Activated T-helper 9 cell treated with anti-CD3 and anti-CD28 coated beads, Interleukin-2, amount 50 U/mL, for 16 hours (primary cell): ENCODE measurements at places on chromosomes 13 and 19.

GRCh38 chr13:98487522-98487921 lies 89.4 kb downstream of the STK24 start:
- no peak for DNase-seq

DNA sequence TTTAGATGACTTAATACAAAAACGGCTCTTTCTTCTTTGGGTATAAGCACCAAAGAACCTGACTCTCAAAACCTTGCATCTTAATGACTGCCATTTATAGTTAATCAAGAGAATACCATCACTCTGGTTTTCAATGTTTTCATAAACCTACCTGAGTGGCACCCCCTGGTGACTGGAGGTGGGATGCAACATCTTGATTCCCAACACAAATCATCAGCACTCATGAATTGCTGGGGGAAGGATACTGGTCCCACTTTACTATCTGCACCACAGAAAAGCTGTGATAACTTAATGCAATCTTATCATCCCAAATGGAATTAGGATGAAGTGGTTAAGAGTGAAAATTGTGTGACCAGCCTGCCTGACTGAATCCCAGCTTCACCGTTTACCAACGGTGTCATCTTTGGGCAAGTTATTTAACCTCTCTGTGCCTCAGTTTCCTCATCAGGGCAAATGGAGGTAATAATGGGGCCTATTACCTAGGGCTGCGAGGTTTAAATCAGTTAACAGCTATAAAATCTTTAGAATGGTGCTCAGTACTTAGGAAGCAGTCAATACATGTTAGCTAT lies 366.4 kb downstream of the KLF12 start:
- no peak for DNase-seq

DNA sequence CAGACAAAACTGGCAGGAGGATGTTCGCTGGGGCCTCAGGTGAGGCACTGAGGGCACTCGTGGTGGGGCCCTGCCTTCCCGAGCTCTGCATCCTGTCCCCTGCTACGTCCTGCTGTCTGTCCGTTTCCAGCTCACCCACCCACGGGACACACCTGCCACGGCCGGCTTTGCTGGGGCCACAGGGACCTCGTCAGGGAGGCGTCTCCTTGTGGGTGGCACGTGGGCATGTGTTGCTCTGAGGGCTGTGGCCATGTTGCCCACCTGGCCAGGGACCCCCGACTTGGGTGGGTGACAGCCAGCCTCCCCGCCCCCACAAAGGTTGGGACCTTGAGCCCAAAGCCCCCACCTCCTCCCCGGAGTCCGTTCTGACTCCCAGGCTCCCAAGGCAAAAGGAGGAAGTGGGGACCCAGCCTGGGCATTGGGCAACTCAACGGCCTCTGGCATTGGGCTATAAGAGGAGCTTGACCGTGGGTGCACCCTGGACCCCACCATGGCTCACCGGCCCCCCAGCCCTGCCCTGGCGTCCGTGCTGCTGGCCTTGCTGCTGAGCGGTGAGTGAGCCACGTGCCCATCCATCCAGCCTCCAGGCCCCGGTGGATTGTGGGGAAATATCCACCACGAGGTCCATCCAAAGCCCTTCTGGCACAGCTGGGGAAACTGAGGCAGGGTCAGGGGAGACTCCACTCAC lies at the start of gene PRTN3:
Gene PRTN3, plus strand, starts transcription at position 481 of the 688 bp plus-strand sequence. Its CDS starts 10 bp downstream, at position 491.
- DNase-seq: no peak

DNA sequence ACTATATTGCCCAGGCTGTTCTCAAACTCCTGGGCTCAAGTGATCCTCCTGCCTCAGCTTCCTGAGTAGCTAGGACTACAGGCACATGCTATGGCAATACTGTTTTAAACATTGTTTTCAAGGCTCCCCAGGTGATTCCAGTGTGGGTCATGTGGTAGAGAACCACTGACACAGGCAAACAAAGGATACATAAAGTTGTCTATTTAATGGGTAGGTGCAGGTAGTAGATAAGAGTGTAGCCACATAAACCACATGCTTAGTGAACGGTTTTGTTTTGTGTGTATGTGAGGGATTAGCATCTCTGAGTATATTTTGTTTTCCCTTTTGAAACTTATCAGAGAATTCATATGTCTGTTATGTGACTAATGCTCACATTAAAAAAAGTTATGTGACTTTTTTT lies 36.7 kb downstream of the USPL1 start:
- no peak for DNase-seq

GRCh38 chr19:42401365-42402303 lies 11.5 kb upstream of the CNFN start:
- DNase-seq: peak; percentile 62

- DNase-seq: no peak
Measured at GRCh38 chr13:67726979-67727378, 496.8 kb upstream of the PCDH9 start.

DNA sequence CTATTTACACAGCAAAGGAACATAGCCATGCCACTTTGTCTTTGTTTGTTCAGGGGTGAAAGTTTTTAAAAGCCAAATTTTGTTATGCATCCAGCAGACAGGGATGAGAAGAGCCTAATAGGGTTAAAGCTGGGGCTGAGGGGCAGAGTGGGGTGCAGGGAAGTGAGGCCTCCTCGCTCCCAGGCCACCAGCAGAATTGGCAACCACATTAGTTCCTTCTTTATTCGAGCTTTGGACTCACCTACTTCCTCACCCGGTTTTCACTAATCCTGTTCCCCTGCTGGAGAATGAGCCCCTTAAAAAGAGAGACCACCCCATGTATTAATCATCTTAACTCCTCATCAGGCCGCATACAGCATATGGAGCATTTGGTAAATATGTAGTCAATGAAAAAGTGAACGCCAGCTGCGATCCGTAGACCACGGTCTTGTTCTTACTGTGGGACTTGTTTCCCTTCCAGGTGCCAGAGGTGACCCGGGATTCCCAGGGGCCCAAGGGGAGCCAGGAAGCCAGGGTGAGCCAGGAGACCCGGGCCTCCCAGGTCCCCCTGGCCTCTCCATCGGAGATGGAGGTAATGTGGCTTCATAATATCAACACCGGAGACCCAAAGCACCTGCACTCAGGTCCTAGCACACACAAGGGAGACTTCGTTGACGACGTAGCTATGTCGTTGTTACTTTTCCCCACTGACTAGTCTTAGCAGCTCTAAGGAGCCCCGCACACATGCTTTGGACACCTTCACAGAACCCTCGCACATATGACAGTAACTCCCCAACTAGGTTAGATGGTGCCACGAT lies 112.1 kb downstream of the RAB20 start:
- no peak for DNase-seq

DNA sequence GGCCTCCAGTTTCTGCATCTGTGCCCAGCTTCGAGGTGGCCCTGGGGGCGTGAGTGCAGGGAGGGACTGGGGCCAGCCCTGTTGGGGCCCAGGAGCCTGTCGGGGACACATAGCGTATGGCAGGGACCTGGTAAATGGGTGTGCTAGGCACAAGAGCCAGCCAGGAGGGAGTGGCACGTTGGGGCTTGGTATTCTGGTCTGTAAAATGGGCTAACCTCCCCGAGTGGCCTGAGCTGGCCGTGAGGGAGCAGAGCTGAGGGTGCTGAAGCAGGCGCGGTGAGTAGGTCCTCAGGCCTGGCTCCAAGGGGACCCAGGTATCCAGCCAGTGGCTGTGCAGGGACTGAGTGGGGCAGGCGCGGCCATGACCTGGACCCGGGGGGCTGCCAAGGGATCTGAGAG lies 4.3 kb downstream of the PTOV1 start:
- DNase-seq: no peak

GRCh38 chr19:29098863-29099481 lies 114.0 kb downstream of the UQCRFS1 start:
- DNase-seq: no peak

DNA sequence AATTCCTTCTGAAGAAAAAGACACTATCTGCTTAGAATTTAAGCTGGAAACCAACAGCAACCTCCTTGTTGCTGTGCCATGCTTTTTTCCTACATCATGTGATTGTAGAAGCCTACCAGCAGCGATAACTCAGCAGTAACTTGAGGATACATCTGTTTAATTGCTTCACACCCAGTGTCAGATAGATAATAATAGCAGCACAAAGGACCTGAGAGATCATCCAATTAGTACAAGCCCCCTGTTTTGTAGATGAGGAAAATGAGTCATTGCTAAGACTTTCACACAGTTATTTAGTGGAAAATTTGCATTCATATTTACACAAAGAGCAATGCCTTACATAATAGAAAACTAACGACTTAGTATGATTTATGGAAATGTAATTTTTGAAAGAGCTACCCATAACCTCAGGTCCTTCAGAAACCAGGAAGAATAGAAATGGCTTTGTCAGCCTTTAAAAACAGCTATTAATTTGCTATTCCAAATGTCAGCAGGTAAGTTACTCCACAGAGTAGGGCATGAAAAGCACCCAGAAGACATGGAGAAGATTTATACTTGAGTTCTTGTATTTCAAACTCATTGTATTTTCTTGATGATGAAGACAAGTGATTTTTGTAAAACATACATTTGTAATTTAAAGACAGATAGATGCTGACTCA lies 93.7 kb upstream of the SGCG start:
- DNase-seq: no peak

GRCh38 chr19:10640361-10640760 lies 13.8 kb upstream of the ILF3 start:
- DNase-seq: no peak

DNA sequence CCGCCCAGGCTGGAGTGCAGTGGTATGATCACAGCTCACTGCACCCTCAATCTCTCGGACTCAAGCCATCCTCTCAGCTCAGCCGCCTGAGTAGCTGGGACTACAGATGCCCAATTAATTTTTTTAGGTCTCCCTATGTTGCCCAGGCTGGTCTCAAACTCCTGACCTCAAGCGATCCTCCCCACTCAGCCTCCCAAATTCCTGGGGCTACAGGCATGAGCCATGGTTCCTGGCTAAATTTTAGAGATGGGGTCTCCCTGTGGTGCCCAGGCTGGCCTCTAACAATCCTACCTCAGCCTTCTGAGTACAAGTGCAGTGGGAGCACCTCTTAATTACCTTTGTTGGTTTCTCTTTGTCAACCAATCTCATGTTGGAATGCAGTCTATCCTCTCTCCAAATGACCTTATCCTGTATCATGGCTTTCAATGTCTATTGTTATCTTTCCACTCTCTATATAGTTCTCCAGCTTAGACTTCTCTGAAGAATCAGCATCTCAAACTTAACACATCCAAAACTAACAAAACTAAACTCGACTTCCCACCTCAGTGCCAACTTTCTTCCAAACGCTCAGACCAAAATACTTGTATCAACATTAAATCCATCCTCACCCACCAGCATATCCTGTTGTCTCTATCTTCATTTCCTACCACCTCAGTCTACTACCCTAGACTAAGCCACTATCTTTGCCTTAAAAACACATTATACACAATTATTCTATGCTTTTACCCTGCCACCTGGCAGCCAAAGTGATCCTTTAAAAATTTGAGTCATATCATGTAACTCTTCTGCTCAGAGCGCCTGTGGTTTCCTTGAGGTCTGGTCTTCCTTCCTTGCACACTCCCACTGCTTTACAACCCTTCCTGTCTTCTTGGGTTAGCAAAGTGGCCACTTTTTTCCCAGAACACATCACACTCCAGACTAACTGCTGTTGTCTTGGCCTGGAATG lies 6.7 kb downstream of the TPT1 start:
- no peak for DNase-seq

DNA sequence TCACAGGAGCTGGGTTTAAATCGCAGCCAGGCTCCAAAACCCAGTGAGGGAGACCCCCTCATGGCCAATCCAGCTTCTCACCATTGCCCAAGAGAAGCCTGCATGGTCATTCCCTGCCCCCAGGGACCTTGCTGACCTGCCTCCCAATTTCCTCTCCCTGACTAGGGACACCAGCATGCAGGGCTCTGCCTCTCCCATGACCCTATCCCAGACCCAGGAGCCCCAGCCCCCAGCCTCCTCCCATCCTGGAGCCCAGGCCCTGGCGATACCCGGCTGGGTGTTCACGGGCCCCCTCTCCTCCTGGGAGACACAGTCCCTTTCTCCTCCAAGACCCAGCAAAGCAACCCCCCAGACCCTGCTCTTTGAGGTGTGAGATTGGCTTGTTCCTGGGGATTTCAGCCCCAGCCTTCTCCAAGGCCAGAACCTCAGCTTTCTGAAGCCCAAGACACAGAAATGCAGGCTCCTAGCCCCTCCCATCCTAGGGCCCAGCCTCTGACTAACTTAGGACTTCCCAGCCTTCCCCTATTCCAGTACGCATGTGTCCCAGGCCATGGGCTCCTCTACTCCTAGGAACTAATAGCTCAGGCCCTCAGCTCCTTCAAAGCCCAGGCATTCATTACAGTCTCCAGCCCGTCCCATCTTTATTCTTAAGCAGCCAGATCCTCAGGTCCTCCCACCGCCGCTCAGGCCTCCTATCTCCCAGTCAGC lies 1.1 kb downstream of the GYS1 start:
- no peak for DNase-seq

GRCh38 chr13:98746968-98747367 lies 5.5 kb downstream of the SLC15A1 start:
- no peak for DNase-seq

- DNase-seq: no peak
Measured at GRCh38 chr19:56699552-56699951, 28.0 kb upstream of the ZNF835 start.

GRCh38 chr13:111267784-111268183 lies 52.7 kb upstream of the TEX29 start:
- DNase-seq: no peak

DNA sequence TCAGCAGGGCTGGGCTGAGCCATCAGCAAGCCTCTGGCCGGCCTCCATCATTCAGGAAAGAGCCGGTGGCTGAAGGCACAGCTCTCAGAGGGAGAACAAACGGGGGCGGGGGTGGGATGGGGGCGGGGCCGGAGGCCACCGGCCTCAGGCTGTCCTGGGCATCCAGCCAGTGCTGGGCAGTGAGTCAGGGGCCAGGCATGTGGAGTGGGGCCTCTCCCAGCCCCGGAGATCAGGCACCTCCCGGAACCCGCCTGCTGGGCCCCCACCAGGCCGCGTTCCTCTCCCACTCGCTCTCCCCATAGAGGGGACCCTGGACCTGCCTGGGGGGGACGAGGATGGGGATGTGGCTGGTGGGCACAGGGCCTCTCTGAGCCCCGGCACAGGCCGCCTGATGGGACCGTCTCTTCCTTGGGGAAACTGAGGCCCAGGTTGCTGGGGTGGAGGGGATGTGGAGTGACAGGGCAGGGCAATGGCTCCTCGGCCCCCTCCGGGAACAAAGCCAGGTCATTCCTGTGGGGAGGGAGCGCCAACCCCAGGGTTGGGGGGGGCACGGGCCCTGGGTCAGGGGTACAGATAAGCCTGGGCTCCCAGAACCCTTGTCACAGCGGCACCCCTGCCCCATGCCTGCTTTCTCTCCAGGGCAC lies 12.9 kb downstream of the SPC24 start:
- DNase-seq: no peak

- DNase-seq: no peak
Measured at GRCh38 chr13:32047088-32047487, 15.5 kb downstream of the FRY start.

- no peak for DNase-seq
Measured at GRCh38 chr13:81610644-81611043, 1269.7 kb upstream of the SPRY2 start.

DNA sequence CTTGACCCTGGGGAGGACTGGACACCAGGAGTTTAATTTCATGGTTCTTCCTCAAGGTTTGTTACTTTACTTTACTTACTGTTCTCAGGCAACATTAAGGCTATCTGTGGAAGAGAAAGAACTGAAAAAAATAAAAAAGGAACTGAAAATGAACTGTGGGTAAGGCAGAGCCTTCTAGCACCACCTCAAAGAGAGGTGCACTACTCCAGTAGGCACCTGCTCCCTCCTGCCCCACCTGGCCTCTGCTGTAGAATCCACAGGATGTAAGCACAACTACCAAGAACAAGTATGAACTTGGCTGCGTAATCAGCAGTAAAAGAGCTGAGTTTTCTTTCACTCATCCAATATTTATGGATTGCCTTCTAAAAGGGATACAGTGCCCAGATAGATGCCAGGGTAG lies 12.2 kb downstream of the ZNF112 start:
- DNase-seq: no peak
